ENCODE measurements at places on chromosomes 12 and 14. TPM values are rescaled to one million over a fixed set of nuclear protein-coding genes. Genes with fewer than 3 reads are reported as not detected.

DNA sequence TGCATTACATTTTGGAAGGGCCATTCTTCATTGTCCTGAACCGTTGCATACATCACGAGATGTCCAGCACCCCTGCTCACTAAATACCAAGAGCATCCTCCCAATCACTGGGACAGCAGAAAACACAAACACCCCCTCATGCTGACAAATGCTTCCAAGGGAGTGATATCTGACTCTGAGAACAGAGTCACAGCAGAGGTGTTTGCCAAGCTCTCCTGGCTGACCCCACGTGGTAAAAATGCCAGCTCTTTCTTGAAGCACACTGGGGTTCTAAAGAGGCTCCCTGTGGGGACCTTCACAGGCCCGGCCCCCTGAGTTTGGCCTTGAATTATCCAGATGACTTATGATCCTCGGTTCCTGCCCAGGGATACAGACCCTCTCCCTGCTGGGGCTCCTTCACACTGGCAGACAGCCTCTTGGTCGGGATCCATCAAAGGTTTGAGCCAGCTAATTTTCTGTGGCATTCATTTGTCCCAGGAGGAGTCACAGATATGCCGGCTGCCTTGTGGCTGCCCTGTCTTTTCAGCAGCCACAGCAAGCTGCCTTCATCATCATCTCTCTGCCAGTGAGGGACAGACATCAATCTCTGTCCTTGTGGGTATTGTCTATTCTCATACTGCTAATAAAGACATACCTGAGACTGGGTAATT lies 43.1 kb upstream of the PSMC1 start:
- no peak for DNase-seq

DNA sequence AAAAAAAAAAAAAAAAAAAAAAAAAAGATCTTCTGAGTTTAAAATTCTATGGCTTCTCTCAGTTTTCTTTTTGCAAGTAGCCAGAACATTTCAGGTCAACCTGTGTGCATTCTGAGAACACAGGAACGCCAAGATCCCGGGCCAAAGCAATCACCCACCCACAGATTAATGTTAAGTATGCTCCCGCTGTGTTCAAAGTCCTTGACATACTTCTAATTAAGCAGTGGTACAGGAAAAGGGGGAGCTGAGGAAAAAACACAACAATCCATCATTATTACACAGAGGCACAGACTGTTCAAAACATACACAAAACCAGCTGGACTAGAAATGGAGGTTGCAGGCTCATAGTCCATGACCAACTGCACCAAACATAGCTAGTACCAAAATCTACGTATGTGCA lies 2.8 kb downstream of the FBXO21 start:
- DNase-seq = no peak

DNA sequence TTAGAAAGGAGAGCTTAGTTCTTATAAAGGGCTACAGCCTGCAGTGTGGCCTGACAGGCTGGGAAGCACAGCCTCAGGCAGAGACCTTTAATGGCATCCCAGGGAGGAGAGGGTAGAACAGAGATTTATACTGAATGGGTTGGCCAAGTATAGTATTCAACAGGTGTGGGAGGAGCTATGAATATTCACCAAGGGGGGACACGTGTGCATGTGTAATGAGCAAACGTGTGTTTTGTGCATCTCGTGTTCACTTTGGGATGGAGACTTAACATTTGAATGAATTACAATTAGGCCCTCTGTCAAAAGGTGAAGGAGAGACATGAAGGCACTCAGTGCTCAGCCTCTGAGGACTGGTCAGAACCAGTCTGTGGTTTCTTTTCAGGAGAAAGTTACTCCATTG lies 5.2 kb downstream of the TDP1 start:
- DNase-seq = no peak

Gene OR6C2
- not detected for total RNA-seq

Gene RNU6-7
- total RNA-seq = not detected
